Activated T-helper 1 cell treated with Interleukin-2 at 50 U/mL for 16 hours (primary cell): ENCODE measurements at places on chromosomes 1 and 21.
A peak's percentile ranks its signal among the peaks of the same experiment; 100 is the strongest.

DNA sequence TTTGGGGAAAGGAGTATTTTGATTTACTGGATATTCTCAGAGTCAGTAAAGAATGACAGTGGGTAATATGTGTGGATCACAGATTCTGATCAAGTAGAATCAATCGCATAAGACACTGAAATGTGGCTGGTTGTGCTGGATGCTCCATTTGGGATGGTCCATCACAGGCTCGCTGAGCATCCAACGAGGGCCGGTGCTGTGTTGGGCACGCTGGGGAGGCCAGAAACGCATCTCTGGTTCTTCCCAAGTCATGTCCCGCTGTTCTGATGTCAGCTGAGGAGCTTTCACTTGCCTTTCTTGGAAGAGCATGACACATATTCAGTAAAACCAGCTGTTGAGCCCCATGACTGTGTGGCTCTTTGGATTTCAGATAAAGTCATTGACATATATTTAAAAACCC, 72.0 kb downstream of the UMODL1 start:
- no peak for DNase-seq

DNA sequence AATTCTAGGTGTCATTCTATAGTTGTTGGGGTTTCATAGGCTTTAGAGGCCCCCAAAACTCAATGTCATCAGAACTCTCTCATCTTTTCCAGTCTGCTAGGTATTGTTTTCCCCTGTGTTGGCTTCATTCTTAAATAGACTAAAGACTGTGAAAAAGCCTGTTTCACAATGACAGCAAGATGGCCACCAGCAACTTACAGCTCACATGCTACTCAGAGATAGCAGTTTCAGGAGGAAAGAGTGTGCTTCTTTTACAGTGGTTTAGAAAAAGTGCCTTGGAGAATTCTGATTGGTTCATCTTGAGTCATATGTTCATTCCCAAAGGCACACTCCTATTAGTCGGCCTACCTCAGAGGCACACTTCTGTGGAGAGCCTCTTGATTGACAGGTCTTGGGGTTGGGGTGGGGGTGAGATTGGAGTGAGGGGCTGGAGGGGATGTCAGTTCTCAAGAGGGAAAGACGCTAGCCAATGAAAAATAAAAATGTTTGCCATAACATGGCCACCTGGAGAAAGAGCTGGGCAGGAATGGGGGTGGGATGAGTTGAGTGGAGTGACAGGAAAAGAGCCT, 8.5 kb downstream of the IL23R start:
- no peak for DNase-seq

DNA sequence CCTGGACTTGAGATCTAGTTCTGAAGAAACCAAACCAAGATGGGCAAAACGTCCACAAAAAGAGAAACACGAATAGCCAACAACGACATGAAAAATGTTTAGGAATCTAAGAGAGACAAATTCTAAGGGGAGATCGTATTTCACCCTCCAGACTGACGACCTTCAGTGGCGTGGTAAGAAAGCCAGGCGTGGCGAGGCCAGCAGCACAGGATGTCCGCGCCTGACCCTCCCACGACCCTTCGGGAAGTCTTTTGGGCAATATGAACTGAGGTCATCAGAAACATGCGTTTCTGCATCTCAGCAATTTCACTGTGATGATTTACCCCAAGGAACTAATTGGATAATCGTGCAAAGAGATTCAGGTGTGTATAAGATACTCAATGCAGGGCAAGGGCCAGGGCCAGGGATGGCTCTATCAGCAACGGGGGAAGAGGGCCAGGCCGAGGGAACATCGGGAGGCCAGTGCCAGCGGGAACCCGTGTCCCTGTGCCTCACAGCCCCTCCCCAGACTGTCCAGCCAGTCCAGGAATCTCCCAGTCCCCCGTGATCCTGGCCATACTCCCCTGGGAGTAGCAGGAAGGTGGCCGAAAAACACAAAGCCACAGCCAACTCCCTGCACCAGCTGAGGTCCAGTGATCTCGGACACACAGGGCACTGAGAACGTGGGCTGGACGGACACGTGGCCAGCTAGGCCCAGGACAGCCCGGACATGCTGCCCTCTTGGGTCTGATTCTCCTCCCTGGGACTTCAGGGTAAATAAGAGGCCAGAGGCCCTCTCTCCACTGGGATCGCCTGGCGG, 53.6 kb upstream of the ADARB1 start:
- DNase-seq, result no peak

DNA sequence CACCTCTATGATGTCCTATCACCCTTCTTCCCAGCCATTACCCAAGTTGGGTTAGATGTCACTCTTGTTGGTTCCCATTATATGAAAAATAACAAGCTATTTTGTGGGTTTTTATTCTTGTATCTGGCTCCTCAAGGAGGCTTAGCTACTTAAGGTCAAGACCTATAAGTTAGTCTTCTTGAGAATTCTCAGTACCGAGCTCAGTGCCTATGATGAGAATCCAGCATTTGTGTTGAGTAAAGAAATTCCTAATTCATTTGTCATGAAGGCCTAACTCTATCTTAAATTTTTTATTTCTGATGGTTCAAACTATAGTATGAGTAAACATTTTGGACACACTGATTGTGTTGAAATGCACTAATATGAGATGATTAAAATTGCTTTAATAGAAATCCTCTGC, 15.9 kb downstream of the NUF2 start:
- DNase-seq, result no peak

DNA sequence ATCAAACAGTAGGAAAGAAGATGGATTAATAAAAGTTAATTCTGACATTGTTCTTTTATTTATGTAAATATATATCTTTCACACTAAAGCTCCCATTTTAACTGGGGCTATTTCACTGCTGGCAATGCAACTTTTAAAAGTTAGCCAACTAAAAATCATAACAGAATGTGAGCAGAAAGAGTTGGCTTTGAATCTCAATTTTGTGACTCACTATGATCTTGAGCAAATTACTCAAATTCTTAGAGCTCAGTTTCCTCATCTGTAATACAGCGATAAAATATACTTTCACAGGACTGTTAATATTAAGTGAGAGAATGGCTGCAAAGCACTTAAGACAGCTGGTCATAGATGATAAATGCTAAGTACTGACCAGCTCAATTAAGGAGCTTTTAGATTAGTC, 10.8 kb downstream of the EFCAB14 start:
- no peak for DNase-seq

GRCh38 chr1:69171248-69171647, 396.5 kb upstream of the LRRC7 start:
- no peak for DNase-seq

GRCh38 chr1:206803221-206803730, 31.0 kb upstream of the IL10 start:
- peak; percentile 64 for DNase-seq

DNA sequence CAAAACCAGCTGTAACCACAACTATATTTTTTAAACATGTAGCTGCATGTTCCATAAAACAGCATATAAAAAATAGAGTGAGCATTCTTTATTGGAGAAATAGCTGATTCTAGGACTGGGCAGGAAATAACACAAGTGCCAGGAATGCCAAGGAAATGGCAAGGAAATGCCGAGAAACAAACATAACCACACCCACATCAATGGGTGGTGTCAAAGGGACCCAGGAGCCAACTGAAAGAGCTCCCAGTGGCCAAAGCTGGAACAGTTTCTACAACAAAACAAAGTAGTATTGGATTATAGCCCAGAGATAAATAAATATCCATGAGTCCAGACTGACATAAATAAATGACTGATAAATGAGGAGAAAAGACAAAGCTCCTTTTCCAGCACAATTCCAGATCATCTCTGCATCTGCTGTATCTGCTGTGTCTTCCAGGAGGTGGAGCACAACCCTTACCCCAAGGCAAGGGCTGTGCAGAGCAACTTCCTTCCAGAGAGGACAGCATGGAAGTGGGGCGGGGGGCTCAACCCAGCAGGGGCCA, 28.1 kb downstream of the ADARB1 start:
- no peak for DNase-seq

GRCh38 chr1:75126611-75127101, 7.5 kb upstream of the LHX8 start:
- DNase-seq, result no peak

DNA sequence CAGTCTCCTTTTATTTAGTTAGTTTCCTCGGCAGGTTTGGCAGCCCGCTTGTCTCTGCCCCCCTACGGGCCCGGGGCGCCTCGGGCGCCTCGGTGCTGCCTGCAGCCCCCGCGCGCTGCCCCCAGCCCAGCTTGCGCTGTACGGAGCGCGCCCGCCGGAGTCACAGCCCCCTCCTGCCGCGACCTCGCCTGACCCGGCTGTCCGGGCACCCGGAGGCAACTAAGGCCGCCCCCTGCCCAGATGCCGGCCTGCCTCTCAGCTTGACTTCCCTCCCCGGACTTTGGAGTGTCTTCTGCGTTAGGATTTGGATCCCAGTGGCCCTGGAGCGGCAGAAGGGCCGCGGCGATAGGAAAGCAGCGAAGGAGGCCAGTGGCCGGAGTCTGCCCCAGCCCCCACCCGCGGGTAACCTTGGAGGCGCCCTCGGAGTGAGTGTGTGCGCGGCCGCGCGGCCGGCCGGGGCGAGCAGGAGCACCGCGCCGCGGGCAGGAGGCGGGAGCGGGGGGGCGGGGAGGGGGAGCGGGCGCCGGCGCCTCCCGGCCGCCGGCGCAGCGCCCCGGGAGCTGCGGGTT, 7.6 kb downstream of the CDKN2C start:
- DNase-seq, result no peak

- no peak for DNase-seq
These were observed 20.4 kb downstream of the KCNN3 start for GRCh38 chr1:154849645-154850131.

GRCh38 chr1:2115702-2116341, 65.6 kb downstream of the PRKCZ start:
- no peak for DNase-seq

GRCh38 chr1:236677641-236678235, 8.6 kb upstream of the ACTN2 start:
- no peak for DNase-seq

DNA sequence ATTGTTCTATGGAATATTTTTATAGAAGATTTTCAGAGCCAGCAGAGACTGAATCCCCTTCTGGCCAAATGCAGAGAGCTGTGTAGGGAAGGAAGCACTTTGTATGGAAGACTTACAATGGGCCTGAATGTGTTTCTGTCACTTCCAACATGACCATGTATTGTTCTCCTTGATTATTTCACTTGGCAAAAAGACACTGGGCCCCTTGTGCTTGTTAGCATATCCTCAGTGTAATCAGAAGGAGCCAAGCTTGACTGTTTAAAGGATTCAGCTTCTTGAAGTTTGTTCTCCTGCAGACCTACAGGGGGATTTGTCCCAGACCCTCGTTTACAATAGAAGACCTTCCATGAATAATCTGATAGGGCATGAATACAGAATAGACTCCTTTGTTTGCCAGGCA, 48.1 kb upstream of the UBE2U start:
- no peak for DNase-seq

DNA sequence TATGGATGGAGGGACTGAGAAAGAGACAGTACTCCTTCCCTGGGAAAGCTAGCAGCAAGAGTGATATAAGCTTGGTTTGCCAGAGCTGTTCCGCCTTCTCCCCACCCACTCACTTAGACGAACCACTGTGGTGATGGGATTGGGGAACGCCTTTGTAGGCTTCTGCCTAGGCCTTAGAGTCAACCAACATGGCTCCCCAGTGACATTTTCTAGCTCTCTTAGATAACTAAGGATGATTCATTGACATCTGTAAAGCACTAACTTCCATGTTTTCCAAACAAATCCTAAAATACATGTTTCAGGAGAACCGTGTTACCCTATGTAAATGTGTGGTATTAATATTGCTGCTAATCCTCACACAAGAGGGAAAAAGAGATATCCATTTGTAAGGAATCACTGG, 21.6 kb upstream of the SSX2IP start:
- DNase-seq, result no peak

DNA sequence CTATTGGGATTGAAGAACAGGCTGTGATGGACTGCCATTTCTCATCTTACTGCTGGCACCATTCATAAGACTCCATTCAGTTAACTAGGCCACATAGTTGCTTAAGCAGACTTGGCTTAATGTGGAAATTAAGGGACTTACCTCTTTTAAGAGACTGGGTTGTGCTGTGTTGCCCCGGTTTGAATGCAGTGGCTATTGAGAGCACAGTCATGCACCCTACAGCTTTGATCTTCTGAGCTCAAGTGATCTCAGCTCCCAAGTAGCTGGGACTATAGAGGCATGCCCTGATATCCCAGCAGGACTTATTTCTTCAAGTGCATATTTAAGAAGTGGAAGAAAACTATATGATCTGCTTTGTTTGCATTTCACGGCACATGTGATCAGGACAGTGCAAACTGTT, 181.1 kb downstream of the RASAL2 start:
- no peak for DNase-seq

DNA sequence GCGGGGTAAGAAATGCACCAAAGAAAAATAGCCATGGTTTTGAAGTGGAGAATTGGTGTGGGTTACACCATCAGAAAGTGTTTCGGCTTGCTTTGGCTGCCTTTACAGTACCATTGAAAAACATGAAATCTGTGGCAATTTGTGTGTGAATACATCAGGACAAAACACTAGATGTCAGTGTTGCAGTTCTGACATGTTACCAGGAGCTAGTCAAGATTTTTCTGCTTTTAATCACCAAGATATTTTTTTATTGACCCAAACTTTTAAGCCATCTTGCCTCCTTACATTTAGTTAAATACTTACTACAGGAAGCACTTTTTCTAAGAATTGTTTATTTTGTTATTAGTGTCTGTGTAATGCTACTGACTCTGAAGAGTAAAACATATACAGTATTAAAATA, 14.3 kb downstream of the RRP15 start:
- no peak for DNase-seq

DNA sequence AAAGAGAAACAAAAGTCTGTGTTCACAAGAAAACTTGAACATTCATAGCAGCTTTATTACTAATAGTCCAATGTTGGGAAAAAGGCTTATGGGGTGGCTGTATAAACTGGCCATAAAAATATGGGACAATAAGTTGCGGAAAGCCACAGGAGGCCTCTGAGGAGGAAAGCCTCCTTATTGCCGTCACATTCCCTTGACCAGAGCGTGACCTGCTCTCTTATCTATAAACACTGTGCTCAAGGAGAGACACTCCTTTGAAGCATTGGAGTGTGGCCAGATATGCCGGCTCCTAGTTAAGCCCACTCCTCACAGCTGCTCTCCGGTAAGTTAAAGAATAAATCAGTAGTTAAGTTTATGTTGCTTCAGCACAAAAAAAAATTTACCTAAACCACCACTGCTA, 19.7 kb downstream of the OR6Y1 start:
- DNase-seq, result no peak

DNA sequence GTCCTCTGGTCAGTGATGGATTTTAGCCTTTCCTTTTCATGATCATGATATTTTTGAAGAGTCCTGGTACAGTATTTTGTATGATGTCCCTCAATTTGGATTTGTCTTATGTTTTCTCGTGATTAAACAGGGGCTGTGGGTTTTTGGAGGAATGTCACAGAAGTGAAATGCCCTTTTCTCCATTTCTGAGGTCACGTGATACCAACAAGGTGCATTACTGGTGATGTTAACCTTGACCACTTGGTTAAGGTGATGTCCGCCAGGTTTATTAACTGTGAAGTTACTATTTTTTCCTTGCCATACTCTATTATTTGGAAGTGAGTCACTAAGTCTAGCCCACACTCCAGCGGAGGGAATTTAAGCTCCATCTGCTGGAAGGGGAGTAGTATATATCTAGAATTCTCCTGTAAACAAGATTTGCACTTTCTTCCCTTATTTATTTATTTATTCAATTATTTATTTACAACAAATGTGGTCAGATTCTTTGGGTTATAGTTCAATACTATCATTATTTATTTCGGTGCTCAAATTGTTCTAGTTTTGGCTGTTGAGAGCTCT, 123.4 kb downstream of the HIVEP3 start:
- no peak for DNase-seq
